ENCODE measurements at places on chromosomes 6 and 20.

GRCh38 chr20:33788351-33789049 is 22.6 kb upstream of the CHMP4B start:
- no peak for DNase-seq

DNA sequence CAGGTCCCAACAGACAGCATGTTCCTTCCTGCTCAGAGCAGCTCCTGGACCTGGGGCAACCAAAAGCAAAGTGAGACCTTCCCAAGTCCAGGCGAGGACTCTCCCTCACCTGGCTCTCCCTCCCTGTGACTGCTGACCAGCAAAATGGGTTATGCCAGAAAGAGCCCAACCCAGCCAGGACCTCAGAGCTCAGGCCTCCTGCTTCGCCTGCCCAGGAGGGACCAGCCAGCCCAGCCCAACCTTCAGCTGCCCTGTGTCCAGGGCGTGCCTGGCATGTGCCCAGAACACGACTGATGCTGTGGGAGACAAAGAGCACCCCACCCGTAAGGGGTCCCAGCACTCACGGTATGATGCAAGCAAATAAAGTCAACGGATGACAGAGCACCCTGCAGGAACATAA is 74.0 kb upstream of the CST7 start:
- DNase-seq, result no peak

DNA sequence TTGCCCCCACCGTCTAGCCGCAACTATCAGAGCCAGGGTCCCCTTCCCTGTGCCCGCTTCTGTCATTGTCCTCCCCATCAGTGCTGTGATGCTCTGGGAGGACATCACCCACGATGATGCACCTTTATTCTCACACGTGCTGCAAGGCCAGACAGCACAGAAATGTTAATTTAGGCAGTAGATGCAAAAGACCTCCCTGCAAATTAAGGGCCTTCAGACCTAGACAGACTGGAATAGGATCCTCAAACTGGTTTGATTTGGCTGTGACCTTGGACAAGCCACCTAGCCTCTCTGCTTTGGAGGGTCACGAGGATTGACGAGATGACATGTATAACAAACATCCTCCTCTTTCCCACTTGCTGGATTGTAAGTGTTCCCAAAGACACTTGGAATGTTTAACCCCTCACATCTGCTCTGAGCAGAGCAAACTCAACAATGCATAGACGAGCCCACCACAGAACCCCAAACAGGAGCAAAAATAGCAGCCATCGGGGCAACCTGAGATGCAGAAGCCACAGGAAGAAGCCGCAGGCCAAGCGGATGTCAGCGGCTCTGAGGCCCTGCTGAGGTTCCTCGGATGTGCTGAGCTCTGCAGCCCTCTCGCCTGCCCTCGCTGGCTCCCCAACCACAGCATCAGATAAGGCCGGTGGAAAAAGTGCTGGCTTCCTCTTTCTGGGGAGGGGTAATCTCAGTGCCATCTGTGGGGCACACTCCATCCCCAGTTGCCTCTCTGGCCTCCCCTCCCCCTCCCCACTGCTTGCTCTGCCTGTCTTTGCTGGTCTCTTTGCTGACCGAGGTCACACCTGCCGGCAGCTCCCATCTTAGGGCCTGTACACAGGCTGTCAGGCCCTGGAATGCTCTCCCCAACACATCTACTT is 35.3 kb downstream of the TOX2 start:
- DNase-seq, result peak; percentile 74

DNA sequence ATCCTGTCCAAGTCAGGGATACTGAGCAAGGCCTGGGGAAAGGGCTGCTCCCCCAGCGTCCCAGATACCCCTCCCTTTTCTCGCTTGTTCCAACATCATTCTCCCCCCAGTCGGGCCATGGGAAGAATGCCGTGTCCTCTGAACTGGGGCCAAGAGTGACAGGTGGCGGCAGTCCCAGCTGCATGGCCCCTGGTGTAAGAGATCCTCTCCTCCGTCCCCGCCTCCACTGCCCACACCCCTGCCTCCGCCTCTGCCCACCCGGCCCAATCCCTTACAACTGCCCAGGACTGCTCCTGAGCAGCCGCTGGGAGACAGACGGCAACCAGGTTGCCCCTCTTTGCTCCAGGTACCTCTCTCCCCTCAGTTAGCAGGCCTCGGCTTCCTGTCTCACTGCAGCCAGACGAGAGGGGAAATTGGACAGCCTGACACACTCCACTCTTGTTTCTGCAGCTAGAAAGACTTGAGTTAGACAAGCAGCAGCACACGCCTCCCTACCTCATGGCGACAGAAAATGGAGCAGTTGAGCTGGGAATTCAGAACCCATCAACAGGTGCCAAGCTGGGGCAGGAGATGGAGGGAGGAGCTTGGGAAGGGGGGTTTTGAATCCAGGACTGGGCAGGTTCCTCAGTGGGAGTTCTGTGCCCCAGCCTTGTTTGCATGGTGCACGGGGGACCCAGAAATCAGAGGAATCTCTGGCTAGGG is at the start of gene MYLK2:
MYLK2 (plus strand) TSS at position 274 of the 702 bp plus-strand sequence; CDS start at position 499, 225 bp downstream.
- no peak for DNase-seq

DNA sequence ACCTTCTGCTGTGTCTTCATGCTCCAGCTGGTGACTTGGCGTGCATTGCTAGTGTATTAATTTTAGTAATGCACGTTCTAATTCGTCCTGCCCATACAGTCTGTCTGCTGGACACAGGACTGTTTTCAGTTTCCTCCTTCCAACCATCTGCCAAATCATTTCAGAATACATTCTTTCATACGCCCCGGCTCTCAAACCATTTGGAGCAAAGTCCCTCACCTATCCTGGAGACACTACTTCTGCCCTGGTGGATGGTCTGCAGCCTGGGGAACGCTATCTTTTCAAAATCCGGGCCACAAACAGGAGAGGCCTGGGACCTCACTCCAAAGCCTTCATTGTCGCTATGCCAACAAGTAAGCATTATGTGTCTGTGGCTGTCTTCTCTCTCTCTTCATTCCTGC is 60.5 kb downstream of the FNDC1 start:
- DNase-seq, result no peak

GRCh38 chr6:23951691-23952090 is 174.3 kb upstream of the NRSN1 start:
- DNase-seq, result no peak

DNA sequence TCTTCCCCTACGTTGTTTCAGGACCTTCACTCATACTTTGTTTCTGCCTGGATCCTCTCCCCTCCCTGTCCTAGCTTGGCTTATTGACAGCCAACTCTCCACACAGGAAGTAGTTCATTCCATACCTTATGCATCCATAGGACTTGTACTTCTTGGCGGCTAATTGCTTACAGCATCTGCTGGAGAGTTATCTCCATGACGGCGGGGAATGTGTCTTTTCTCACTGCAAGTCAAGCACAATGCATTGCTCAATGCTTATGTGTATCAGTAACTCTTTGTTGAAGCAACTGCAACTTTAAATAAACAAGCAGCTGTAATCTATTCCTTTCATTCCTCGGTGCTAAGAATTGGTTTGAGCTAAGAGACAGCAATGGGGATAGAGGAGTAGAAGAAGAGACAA is 551.3 kb upstream of the EPHA7 start:
- no peak for DNase-seq

- DNase-seq, result no peak
These were observed 179.7 kb upstream of the SHLD1 start for GRCh38 chr20:5570452-5570851.

DNA sequence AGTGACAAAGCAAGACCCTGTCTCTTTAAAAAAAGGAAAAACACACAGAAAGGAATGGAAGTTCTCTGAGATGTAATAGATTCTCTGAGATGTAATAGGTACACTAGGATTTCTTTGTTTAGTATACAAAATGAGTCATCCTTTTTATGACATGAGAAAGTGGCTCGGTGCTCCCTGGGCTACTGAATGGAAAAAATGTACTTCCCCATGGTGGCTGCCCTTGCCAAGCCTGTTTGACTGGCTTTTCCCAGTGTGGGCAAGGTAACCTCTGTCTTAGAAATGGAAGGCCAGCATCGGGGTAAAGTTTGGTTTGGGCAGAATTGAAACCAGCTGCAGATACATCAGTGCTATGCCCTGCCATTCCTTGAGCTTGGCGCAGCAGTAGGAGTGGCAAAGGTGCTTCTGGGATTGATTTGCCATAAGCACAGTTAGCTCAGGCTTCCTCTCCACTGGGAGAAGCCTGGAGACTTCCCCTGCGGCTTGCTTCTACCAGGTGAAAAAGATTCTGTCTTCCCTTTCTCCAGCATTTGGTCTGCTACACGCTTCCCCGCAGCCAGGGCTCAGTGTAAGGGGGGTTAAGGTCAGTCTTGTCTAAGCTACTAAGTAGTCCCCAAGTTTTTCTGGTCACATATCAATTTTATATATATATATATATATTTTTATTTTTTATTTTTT is 24.5 kb downstream of the ARFGEF2 start:
- DNase-seq, result no peak

GRCh38 chr6:142856624-142857232 is 88.2 kb downstream of the HIVEP2 start:
- DNase-seq, result no peak

- DNase-seq, result no peak
These were observed at the start of gene HLA-DQA2 for GRCh38 chr6:32741031-32741960. Gene HLA-DQA2 (plus strand): TSS chr6:32741391. CDS start chr6:32741444, 53 bp downstream.

GRCh38 chr20:46946796-46947195 is 52.2 kb downstream of the EYA2 start:
- no peak for DNase-seq

GRCh38 chr6:142855893-142856623 is 88.9 kb downstream of the HIVEP2 start:
- no peak for DNase-seq

GRCh38 chr20:35006531-35006971 is 50.9 kb downstream of the MYH7B start:
- no peak for DNase-seq

DNA sequence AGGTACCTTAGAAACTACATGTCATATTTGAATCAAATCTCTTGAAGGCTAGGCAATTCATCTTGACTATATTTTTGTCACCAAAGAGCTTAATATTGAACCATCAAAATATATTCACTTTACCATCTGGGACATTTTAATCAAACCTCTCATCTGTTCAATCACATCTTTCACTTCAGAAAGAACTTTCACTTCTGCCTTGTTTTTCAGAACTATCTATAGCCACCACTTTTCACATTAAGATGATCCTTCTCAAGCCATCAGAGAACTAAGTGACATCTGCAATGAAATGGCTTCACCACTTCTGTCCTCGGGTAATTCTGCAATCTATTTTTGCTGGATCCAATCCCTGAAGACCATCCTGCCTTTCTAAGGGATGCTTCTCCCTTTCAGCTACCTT is 57.8 kb downstream of the OR2B2 start:
- DNase-seq, result no peak

- DNase-seq, result no peak
These were observed 83.4 kb downstream of the ELOVL4 start for GRCh38 chr6:79864001-79864400.

DNA sequence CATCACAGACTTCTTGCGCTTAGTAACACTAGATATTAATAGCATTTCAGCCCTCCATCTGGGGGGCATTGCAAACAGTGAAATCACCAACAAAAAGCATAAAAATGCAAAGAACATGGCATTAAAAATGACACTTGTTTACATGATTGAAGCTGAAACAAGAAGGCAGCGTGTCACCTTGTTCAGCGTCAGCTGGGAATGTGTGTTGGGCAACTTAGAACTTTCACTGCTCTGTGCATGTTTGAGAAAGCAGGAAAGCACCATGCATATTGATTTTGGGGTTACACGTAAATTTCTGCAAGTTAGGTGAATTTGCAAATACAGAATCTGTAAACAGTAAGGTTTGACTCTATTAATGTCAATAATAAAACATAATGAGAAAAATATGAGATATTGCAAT is 162.9 kb downstream of the SOX4 start:
- no peak for DNase-seq

DNA sequence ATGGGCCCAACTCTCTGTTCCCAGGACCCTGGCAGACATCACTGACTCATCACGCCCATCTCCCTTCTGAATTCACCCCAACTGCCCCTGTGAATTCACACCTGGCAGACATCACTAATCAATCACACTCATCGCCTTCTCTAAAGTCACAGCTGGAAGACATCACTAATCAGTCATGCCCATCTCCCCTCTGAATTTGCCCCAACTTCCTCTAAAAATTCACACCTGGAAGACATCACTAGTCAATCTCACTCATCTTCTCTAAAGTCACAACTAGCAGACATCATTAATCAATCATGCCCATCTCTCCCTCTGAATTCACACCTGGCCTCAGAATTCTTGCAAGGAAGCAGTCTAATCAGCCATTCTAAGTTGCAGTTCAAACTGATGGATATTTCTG is 111.1 kb downstream of the FOXA2 start:
- no peak for DNase-seq

DNA sequence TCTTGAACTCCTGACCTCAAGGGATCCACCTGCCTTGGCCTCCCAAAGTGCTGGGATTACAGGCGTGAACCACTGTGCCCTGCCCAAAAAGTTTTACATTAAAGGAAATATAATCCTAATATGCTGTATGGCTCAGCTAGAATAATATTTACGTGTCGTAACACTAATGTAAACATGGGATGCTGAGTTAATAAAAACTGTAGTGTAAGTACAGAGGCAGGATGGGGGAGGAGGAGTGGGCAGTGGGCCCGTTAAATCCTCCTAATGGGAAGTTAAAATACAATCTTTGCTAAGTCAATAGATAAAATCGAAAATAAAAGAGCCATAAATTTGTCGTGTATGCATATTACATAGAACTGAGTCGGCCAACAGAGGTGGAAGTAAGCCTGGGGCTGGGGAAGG is 12.1 kb upstream of the IP6K3 start:
- DNase-seq, result no peak

- DNase-seq, result no peak
These were observed 84.9 kb upstream of the SIM1 start for GRCh38 chr6:100549406-100550167.

DNA sequence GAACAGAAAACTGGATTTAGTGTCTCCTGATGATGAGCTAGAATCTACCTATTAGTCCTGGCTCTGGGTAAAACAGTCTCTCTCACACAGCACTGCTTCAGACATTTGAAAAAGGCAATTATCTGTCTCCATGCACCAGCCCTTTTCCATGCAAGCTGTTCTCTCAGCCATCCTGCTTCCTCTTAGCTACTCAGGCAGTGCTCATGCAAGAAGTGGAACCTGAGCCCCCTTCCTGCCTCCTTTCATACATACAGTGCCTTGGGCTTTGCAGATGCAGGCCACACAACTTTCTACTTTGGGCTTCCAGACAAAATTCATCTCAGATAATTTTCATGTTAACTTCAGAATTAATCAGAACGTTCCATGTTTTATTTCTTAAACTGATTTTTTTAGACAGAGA is 151.3 kb downstream of the RALGAPA2 start:
- no peak for DNase-seq

GRCh38 chr6:27138837-27139755 is 108.4 kb upstream of the PRSS16 start:
- DNase-seq, result peak; percentile 75

GRCh38 chr6:17971128-17972073 is 16.0 kb downstream of the KIF13A start:
- DNase-seq, result no peak

DNA sequence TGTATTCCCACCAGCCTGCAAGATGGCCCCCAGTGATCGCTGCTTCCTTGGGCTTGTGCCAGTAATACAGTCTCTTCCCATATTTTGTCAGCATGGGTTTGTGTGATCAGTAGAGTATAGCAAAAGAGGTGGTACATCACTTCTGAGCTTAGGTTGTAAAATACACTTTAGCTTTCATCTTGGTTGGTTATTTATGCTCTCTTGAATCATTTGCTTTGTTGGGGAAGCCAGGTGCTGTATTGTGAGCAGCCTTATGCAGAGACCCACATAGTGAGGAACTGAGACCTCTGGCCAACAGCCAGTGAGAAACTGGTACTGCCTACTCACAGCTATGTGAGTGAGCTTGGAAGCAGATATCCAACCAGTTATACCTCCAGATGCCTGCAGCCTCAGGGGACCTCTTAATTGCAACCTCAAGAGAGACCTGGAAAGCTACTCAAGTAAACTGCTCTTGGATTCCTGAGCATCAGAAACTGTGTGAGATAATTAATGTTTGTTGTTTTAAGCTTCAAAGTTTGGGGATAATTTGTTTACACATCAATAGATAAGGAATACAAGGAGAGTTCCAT is 229.3 kb downstream of the FARS2 start:
- DNase-seq, result no peak

Measured in stimulated activated CD4-positive, alpha-beta T cell treated with anti-CD3 and anti-CD28 coated beads, TNF-alpha, amount 100 ng/mL, for 24 hours (primary cell).